ENCODE measurements at places on chromosomes 2 and 18. TPM values are rescaled to one million over a fixed set of nuclear protein-coding genes. Genes with fewer than 3 reads are reported as not detected.

SAG gene
- not detected for total RNA-seq

GALR1 gene
- total RNA-seq = not detected

DNA sequence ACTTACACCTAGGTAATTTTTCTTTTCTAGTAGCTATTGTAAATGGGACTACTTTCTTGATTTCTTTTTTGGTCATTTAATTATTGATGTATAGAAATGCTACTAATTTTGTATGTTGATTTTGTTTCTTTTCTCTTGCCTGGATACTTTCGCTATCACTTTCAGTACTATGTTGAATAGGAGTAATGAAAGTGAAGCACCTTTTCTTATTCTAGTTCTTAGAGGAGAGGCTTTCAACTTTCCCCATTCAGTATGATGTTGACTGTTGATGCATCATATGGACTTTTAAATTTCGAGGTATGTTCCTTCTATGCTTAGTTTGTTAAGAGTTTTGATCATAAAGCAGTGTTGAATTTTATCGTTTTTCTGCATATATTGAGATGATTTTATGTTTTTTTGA lies 142.5 kb downstream of the CDH19 start:
- DNase-seq = no peak

CAPN14 gene
- total RNA-seq = under 0.01 TPM

DNA sequence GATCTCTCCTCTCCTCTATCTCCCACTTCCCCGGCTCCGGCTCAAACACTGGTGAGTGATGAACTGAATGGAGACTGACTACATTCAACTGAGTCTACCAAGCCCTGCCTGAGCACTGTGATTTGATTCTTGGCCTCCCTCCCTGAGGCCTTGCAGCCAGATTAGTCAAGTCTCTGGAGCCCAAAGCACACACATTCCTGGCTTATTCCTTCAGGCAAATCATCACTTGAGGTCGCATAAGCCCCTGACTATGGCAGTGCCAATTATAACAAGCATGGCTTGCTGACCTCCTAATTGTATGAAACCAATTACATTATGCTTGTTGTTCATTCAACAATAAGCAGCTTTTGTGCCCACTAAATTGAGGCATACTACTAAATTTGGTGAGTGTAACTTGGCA lies 34.6 kb downstream of the EFEMP1 start:
- no peak for DNase-seq

GRCh38 chr2:182650704-182651103 lies 65.4 kb upstream of the DNAJC10 start:
- DNase-seq = peak; percentile 76

TRPM8 gene
- total RNA-seq = 0.90 TPM

GCG gene
- 0.17 TPM for total RNA-seq

DNA sequence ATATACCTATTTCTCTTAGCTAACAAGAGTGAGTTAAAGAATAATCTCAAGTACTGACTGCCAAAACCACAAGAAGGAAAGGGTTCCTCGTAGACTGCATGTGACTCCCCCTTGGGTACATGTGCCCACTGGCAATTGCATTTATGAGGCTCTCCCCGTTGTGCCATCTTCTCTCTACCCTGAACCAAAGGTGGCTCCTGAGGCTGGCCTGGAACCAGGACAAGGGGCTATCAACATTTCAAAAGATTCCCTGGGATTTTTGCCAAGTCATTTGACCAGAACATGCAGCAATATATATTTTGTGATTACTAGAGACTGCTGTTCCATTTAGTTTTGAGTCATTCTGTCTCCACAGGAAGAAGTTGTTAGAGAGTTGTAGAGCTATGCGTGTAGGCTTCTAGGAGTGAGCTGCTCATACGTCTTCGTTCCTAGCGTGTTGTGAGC lies 45.8 kb downstream of the LAMA3 start:
- no peak for DNase-seq

IL1RL1 gene
- total RNA-seq = not detected

SKOR2 gene
- not detected for total RNA-seq

- no peak for DNase-seq
Measured at GRCh38 chr2:177921726-177922125, 150.9 kb downstream of the PDE11A start.

DNA sequence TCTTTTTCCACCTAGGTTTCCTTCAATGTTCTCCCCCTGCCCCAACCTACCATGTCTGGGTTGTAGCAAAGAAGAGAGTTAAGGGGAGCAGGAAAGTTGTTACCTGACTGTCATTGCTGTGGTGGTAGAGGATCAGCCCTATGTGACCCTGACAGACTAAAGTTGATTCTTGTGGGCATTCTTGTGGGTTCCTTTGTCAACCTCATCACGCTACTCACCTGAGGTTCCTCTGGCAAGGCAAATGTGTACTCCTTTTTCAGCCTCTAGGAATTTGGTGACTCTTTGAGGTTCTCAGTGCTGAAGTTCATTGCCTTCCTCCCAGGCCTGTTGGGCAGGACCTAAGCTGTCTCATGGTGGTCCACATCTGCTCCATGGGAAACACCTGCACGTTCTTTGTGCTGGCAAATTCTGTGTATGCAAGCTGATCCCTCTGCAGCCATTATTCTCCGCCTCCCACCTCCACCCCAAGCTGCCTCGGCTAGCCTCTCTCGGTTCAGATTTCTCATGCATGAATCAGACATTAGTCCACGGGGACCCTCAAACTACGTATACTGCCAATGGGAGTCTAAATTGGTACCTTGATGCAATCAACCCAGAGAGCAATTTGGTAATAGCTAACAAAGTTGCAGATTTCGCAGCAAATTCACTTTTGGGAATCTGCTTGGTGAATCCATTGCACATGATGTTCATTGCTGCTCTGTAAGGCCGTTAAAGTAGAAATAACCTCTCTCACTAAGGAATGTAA lies 1.5 kb upstream of the GMCL1 start:
- no peak for DNase-seq

DNA sequence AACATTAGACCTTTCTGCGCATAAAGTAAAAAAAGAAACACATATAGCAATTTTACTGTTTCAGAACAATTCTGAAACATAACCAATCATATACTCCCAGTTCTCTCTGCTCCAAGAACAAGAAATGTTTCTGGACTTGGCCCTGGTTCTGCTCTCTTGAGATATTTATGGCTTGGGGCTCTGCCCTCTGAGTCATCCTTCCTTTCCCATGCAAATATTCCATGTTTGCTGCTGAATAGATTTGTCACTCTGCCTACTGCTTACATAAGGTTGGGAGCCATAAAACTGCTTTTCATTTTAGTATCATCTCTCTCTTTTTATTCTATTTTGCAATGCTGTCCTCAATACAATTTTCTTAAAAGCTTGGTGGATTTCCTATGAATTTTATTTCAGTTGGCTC lies 499.6 kb upstream of the ACVR2A start:
- peak; percentile 40 for DNase-seq

DNA sequence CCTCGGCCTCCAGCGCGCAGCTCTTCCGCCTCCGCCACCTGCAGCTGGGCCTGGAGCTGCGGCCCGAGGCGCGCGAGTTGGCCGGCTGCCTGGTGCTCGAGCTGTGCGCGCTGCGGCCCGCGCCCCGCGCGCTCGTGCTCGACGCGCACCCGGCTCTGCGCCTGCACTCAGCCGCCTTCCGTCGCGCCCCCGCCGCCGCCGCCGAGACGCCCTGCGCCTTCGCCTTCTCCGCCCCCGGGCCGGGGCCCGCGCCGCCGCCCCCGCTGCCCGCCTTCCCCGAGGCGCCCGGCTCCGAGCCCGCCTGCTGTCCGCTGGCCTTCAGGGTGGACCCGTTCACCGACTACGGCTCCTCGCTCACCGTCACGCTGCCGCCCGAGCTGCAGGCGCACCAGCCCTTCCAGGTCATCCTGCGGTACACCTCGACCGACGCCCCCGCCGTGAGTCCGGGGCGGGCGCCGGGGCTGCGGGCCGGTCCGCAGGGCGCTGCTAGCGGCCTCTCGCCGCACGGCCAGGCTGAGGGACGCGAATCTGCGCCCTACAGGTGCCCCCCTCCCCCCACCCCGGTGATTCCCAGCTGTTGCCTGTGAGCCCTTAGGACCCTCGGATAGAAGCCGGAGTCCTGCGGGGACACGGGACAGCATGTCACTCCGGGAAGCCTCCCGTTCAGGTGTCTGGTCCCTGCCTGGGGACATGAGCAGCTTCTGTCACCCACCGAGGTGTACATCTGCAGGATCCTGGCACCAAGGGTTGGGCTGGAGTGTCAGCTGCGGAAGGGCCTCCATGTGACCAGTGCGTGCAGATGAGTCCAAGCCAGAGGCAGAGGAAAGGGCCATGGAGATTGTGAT lies 616 bp downstream of the RNPEPL1 start:
- DNase-seq = peak; percentile 45

DNA sequence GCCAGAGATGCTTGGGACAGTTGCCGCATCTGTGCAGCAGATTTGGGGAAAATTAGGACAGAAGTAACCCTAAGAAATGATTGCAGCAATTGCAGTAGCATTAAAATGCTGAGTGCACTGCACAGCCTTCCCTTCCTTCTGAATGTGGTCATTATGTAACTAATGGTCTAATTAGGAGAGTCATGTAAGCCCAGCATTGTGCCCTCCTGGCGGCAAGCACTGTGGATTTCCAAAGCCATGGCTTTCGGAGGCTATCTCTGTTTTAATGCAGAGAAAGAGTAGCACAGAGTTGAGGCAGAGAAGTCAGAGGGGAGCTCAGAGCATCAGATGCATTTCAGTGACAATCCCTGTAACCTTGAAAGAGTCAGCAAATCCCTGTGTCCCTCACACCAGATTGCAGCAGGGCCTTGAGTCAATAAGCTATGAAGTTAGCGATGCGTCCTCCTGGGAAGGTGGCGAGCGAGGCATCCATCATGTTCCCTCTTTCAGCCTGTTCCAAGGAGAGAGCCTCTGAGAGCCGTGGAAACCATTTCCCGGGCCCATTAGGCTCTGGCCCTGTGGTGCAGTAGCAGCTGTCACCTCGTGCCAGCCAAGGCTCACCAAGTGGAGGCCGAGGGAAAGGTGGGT lies 307.2 kb downstream of the FBXO15 start:
- no peak for DNase-seq

C2orf66 gene
- total RNA-seq = 0.32 TPM

GRCh38 chr18:9304388-9305070 lies 30.0 kb upstream of the TWSG1 start:
- DNase-seq = no peak

DNA sequence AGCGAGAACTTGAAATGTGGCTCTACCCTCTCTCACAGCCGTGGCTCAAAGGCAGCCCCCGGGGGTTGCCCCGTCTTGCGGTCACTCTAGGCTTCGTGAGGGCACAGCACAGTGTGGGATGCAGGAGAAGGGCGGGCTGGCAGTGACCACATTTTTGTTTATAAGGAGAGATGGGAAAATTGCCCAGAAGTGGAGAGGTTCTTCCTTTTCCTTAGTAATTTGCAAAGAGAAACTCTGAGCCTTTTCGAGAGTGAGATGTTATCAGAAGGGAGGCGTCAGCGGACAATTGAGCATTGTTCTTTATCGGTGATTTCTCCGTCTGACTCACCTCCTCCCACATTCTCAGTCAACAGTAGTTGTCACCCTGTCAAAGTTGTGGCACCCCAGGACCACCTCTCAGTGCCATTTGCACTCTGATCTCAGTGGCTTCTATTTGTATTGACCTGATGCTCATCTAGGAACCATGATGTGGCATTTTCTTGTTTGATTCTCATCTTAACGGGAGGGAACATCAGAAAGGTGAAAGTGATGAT lies 89.6 kb downstream of the ACAA2 start:
- no peak for DNase-seq

SERPINB12 gene
- 0.29 TPM for total RNA-seq

DNA sequence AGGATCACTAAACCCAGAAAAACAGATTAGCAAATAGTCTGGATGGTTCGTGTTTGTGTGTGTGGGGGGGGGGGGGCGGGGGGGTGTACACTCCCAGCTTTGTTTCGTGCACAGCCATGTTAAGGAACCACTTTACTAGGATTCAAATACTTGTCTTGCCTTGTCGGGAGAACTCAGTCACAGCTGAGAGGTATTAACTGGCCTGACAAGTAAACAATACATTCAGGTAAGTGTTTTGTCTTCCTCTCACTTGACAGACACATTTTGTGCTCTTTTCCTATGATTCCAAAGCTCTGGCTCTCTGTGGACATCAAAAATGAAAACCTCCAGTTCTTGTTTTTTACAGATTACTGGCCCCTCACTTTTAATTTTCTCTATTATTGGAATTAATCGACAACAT lies 173.5 kb downstream of the LRP1B start:
- no peak for DNase-seq

Data from LHCN-M2 (cell line).